ENCODE measurements at places on chromosomes 13 and 19.

- DNase-seq, result no peak
These were observed 94.6 kb downstream of the ING1 start for GRCh38 chr13:110808138-110808537.

DNA sequence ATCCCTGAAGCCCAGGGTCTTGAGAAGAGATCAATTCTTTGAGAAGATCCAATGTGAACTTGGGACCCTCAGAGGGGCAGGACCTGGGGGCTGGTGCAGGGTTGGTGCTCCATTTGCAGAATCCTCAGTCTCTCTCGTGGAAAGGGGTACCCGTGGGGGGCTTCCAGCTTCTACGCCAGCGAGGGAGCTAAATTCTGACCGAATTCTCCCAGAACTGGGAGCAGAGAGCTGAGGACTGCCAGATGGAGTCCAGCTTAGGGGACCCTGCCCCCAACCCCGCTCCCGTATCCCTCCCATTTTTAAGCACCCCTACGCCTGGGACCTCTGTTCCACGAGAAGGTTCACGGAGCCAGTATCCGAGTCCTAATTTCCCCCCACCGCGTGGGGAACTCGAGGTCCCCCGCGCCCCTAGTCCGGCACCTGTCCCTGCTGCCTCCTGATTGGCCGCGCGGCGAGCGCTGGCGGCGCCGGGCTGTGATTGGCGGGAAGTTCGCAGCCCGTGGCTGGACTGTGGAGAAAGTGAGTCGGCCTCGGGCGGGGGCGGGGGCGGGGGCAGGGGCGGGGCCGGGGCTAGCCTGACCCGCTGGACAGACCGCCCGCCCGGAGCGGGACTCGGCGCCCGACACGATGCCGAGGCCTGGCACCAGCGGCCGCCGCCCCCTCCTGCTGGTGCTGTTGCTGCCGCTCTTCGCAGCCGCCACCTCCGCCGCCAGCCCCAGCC, 4.4 kb upstream of the LTBP4 start:
- no peak for DNase-seq

DNA sequence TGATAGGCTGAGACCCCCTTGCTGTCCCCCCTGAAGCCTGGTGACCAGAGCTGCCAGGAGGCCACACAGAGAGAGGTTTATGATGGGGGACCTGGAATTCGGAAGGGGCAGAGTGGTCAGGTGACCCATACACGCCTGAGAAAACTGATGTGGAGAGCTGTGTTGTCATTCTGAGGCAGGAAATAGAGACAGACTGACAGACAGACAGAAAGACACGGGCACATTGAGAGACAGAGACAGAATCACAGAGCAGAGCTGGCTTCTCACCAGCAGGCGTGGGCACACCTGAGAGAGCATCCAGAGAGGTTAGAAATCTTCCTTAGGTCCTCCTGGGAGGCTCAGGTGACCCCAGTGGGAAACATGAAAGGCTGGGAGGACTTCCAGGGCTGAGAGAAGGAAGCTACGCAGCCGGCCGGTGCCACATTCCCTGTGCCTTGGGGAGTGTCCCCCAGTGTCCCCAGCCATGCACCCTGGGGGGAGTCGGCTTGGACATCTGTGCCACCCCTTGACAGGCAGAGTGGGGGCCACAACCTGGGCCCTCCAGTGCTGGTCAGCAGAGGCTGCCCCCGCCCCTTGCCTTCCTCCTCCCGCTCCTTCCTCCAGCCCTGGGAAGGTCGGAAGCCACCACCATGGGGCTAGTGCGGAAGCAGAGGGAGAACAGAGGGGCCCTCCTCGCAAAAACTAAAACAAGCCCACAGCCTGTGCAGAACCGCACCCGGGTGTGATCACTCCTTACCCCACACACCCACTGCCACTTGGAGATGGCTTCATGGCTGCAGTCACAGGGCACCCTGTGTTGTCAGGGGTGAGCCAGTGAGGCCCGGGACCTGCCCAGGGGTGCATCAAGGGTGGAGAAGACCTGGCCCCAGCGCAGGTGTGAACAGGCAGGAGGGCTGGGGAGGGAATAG, 2.2 kb downstream of the FFAR1 start:
- DNase-seq, result no peak

DNA sequence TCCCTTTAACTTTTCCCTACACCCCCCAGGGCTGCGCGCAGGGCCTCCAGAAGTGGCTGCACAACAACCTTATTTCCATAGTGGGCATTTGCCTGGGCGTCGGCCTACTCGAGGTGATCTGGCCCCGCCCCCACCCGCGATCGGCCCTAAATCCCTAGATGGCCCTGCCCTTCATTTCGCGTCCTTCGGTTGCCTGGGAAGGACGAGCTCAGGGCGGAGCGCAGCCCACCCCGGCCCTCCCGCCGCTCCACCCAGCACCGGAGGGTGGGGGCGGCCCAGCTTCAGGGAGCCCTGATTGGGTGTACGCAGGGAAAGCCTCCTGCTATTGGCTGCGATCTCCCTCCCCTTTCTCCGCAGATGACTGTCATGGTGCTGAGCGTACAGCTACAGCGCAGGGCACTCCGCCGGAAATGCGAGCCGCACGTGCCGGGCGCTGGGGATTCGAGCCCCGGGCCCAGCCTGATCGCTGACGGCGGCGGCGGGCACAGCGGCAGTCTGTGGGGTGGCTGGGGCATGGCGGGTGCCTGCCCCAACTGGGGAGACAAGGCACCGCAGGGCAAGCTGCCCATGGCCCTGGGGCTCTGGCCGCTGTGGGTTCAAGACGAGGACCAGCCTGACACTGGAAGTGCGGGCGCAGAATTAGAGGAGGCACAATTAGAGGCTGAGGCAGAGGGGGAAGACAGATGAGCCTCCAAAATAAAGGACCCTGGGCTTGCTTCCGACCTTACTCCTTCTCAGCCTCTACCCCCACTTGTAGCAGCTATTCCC, 4.3 kb downstream of the CD37 start:
- DNase-seq, result no peak

- DNase-seq, result no peak
These were observed 7.5 kb downstream of the MCF2L start for GRCh38 chr13:112976526-112976925.

GRCh38 chr19:18666317-18666716, 17.2 kb upstream of the CRTC1 start:
- no peak for DNase-seq

GRCh38 chr19:2457394-2458037, 757 bp upstream of the LMNB2 start:
- DNase-seq, result no peak

GRCh38 chr13:59247171-59247570, 916.6 kb downstream of the DIAPH3 start:
- DNase-seq, result no peak

DNA sequence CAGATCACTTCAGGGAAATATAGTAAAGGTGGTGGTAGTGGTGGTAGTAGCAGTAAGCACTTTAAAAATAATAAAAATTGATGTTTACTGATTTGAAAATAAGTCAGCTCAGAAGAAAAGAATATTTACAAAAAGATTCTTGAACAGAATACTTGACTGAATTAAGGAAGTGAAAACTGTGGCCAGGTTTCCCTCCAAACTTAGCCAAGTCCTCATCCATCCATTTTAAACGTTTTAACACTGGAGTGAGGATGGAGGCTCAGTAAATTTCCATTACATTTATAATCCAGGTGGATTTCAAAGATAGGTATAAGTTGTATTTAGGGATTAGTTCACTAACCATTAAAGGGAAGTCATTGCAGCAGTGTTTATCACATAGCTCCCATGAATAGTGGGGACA, 221.5 kb downstream of the RGCC start:
- DNase-seq, result no peak

DNA sequence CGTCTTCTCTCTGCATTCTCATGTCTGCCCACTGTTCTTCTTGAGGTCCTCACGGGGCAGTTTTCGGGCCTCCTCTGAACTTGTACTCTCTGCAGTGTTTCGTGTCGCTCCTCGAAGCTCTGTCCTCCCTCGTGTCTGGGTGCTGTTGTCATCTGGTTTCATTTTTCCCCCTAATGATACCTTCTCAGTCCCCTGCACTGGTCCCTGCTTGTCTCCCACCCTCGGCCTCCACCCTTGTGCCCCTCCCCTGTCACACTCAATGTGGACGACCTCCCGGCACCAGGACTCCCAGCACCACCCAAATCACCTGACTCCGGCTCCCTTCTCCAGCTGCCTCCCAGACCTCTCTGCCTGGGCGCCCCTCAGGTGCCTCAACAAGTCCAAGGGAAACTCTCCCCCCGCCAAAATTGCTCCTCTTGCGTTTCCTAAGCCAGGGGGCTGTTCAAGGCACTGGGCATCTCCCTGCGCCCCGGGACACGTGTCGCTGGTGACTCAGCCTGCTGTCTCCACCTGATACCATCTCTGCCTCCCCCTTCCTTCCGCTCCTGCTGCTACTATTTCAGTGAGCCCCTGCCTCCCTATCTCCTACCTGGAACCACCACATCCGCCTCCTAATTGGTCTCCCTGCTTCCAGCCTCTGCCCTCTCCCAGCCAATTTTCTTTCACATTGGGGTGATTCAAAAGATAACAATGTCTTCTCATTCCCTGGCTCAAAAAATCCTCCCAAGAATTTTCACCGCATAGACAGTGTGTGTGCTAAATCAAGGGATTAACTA, 49.5 kb downstream of the RFX2 start:
- peak; percentile 25 for DNase-seq

DNA sequence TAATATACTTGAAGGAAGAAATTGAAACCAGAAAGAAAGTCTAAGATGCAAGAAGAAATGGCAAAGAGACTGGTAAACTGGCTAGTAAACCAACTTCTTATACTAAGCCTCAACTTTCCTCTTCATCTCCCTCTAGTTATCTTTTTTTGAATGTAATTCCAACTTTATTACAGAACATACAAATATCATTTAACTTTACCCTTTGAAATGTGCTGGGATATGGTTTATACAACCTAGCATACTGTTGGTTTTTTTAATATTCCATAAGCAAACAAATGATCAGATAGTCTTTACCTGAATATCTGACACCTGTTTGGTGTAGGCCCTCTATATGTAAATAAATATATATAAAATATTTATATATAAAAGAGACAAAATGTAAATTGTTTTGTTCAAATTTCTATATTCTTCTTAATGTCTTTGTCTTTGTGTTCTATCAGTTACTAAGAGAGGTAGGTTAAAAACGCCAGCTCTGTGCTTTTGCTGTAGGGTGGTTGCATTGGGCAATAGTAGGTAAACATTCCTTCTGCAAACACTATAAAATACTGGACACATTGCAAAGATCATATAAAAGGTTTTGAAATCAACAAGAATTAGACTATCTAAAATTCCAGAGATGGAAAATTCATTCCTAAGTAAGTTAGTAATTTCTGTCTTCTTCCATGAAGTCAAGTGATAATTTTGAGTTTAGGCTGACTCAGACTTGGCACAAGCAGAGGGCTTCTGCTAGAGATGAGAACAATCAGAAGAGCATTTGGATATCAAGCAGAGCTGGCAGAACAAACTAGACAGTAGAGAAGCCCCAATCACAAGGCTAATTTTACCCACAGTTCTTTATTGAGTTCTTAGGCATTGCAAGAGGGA, 383.3 kb downstream of the RFC3 start:
- DNase-seq, result no peak

GRCh38 chr19:33673996-33674625, 52.4 kb downstream of the CHST8 start:
- DNase-seq, result no peak

DNA sequence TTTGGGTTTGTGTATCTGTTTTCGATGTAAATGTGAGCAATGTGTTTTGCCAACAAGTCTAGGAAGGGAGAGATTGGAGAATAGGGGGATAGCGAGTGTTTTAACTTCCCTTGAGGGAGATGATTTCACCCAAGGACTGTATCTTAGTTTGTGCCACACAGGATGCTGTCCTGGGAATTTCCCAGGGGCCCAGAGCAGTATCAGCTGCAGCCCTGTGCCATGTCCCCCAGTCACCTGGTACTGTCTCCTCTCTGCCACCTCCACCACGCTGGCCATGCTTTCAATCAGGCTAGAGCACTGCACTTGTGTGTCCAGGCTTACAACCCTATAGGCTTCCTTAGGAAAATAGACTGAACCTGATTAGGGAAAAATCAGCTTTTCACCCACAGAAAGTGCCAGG, 40.1 kb upstream of the CLDN10 start:
- DNase-seq, result no peak

DNA sequence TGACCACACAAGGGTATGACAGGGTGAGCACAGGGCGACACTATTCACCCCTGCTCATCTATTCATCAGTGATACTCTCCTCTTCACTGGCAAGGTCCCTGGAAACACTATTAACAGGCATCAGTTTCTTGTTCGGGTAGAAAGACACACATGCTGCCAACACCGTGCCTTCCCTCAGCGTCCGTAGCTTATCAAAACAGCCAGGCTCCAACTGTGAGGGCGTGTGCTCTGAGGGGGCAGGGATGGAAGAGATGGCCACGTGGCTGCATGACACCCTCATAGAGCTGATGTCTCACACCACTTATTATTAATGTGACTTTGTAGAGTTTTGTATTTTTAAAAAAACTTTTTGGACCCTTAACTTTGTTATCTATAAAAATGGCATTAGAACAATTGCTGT, 160.3 kb downstream of the ITGBL1 start:
- no peak for DNase-seq

DNA sequence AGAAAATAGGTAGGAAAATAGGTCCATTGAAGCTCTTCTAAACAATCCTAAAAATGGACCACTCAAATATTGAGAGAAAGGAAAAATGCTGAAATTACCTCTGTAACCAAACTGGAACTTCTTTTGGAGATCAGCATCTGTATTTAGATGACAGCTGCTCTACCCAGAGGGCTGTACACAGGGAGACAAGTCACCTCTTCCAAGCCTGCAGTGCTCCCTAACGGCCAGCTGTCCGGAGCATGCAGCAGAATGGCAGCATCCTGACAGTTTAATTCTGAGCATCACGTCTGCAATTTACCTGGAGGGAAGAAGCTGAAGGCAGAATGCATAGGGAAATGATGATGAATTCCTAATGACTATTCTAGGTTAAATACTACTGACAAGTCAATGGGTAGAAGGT, 62.8 kb upstream of the DIAPH3 start:
- DNase-seq, result no peak

- DNase-seq, result no peak
These were observed 10.4 kb upstream of the TBC1D4 start for GRCh38 chr13:75492389-75492788.

GRCh38 chr19:28445826-28446225, 767.1 kb downstream of the UQCRFS1 start:
- DNase-seq, result no peak

GRCh38 chr13:73216381-73216831, 157.6 kb downstream of the KLF5 start:
- no peak for DNase-seq

DNA sequence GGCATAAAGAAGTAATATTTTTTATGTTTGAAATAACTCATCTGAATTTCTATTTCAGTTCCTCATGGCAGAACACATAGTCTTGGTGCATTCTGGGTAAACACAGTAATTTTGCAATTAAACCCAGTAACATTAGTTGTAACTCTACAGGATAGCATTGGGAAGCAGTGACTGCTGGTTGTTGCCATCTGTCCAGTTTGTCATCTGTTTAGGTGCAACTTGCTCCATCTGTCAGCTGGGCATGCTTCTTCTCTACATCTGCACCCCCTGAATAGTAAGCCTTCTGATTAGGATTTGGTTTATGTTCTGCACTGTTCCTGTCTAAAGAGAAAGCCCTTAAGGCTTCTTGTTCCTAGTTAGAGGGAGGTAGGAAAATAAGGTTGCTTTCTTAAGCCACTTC, 63.5 kb upstream of the CSNK1A1L start:
- DNase-seq, result no peak

GRCh38 chr13:39682310-39682709, 26.8 kb downstream of the COG6 start:
- no peak for DNase-seq
